GDM1 (cell line): ENCODE measurements at places on chromosomes 12 and 14.

- DNase-seq, result no peak
Observed at GRCh38 chr14:36723530-36723929, 61.9 kb downstream of the PAX9 start.

DNA sequence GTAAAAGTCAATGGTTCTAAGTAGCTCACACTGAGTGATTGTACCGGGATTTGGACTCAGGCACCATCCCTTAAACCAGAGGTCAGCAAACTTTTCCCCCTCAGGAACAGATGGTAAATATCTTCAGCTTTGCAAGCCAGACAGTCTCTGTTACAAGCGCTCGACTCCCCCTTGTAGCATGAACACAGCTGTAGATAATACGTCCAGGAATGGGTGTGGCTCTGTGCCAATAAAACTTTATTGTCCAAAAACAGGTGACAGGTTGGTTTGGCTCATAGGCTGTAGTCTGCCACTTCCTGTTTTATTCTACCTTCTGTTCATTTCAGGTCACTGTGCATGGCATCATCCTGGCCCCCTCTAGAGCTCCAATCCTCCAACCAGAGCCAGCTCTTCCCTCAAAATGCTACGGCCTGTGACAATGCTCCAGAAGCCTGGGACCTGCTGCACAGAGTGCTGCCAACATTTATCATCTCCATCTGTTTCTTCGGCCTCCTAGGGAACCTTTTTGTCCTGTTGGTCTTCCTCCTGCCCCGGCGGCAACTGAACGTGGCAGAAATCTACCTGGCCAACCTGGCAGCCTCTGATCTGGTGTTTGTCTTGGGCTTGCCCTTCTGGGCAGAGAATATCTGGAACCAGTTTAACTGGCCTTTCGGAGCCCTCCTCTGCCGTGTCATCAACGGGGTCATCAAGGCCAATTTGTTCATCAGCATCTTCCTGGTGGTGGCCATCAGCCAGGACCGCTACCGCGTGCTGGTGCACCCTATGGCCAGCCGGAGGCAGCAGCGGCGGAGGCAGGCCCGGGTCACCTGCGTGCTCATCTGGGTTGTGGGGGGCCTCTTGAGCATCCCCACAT lies 7.6 kb downstream of the BDKRB1 start:
- DNase-seq, result no peak

- DNase-seq, result no peak
Observed at GRCh38 chr12:27861428-27862167, 81.6 kb upstream of the MANSC4 start.

DNA sequence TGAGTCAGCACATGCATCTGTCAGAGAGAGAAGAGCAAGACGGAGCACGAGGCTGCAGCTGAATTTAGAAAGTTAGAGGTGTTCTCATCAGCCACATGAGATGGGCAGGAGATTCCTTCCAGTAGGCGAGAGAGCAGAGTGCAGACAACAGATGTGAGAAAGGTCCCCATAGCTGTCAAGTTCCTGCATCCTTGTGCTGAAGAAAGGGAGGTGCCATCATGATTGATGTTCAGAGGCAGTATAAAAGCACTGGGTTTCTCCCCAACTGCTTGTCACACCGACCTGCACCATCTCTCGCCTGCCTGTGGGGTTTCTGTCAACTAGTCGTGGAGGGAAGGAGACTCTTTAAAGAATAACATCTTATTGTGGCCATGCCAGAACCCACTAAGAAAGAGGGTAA lies at the start of gene MYBPC1:
Gene MYBPC1, plus strand, starts transcription at position 272 of the 400 bp plus-strand sequence. Its CDS starts 100 bp downstream, at position 372.
- DNase-seq, result no peak

- DNase-seq, result no peak
Observed at GRCh38 chr12:50401500-50402081, 906 bp downstream of the LARP4 start.

DNA sequence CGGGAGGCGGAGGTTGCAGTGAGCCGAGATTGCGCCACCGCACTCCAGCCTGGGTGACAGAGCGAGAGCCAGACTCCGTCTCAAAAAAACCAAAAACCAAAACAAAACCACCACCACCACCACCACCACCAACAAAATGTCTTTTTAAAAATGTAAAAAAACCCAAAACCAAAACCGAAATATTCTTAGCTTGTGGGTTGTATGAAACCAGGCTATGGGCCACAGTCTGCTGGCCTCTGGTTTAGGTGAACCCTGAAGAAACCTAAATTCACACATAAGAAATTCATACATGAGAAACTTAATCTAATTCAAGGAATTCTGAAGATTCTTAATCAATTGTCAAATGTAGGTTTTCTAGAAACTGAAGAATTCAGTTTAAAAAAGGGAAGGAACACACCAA lies 37.6 kb downstream of the INSM2 start:
- DNase-seq, result no peak

DNA sequence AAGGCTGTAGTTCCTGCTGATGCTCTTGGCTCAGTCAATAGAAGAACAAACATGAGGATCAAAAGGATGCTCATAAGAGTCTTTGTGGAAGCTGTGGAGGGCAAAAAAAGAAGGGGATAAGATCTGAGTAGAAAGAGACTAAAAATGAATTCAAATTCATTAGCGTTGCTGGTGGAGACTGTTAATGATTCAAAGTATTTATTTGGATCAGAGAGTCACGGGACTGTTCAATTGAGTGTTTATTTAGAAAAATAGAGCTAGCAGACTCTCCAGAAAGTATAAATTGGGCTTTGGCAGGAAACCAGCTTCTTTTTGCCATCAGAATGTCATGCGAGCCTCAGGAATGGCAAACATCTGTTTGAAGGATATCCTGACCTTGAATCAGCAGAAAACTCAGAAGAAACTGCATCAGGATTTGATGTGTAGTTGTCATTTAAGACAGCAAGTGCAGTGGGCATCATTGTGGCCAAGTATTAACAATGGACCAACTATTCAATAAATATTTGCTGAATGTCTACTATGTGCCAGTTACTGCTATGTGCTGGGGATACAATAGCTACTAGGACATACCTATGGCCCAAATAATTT lies 126.4 kb downstream of the TBC1D30 start:
- DNase-seq, result no peak

DNA sequence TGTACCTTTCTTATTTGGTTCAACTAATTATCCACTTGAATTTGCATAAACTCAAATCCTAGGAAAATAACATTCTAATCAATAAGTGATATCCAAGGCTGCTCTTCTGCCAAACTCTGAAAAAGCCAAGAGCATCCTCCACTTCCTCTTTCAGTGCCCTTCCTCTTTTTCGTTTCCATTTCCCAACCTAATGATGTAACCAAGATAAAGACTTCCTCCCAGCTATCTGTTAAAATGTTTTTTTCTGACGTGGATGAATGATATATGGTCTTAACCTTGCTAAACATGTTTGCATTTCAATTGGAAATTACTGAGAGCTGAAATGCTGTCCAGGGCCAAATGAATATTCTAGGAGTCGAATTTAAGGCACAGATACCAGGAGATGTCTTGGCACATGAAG lies 459.5 kb upstream of the PDE3A start:
- peak; percentile 1 for DNase-seq

- DNase-seq, result no peak
Observed at GRCh38 chr12:119180380-119181040, 1.8 kb downstream of the HSPB8 start.

DNA sequence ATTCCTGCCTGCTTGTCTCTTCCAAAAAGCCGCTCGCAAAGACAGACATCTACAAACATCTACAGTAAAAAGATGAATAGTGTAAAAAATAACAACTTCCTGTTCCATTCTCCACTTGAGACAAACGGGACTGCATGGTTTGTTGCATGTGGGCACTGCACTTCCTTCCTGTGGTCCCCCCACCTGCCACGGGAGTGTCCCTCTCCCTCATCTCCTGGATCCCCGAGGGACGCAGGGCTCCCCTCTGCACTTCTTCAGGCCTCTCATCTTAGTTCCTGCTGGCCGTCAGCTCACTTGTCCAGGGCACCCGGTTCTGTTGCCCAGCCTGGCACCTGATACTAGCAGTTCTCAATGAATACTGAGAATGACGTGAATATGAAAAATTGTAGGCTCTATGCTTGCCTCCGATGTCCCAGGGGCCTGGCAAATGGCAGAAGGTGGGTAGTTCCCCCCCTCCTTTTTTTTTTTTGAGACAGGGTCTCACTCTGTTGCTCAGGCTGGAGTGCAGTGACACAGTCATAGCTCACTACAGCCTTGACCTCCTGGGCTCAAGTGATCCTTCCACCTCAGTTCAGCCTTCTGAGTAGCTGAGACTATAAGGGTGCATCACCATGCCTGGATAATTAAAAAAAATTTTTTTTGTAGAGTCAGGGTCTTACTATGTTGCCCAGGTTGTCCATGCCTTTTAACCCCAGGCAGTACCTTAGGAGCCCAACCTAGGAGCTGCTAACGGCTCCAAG lies 3.5 kb upstream of the KLC1 start:
- no peak for DNase-seq

DNA sequence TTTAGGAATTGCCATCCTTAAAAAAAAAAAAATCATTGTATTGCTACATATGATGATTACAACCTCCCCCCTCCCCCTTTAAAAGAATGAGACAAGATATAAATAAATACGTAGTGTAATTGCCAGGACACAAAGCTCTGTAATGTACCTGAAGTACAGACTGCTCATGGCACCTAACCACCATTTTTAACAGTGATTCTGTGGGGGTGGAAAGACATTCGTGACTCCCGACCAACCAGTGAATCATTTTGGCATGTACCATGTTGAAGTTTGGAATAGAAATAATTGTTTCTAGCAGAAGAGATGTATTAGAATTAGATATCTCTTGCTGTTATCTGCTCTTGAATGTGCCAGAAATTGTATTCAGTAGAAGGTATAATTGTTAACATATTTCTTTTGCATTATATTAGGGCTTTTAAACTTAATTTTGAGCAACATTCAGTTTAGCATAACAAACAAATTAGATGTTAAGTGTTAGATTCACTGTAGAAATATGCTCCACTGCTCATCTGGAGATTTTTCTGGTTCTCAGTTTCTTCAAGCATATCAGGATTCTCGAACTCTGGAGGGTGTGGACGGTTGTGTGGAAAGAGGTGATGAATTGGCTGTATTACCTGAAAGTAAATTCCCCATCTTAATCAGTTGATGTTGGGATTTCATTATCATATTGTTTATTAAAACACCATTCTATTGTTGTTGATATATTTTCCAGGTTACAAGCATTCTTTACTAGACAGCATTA lies 31.1 kb downstream of the FRS2 start:
- DNase-seq, result no peak

DNA sequence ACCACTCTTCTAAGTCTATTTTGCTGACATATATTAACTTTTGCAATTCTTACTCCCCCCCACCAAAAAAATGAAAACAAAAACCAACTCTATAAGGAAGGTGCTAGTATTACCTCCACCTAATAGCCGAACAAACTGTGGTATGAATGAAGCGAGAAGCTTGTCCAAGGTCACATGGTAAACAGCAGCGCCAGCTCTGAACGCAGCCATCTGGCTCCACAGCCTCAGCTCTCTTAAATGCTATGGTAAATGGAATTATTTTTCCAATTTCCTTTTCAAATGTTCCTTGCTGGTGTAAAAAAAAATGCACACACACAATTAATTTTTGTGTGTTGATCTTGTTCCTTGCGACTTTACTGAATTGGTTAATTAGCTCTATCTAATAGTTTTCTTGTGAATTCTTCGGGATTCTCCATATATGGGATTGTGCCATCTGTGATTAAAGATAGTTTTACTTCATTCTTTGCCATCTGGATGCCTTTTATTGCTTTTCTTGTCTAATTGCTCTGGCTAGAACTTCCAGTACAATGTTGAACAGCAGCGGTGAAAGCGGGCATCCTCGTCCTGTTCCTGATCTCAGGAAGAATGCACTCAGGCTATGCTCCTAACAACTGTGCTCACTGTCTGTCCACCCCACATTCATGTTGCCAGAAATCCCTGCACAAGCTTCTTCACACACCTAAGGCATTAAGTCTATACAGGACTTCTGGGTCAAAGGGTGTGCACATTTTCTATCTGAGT lies 10.7 kb upstream of the C12orf76 start:
- no peak for DNase-seq

DNA sequence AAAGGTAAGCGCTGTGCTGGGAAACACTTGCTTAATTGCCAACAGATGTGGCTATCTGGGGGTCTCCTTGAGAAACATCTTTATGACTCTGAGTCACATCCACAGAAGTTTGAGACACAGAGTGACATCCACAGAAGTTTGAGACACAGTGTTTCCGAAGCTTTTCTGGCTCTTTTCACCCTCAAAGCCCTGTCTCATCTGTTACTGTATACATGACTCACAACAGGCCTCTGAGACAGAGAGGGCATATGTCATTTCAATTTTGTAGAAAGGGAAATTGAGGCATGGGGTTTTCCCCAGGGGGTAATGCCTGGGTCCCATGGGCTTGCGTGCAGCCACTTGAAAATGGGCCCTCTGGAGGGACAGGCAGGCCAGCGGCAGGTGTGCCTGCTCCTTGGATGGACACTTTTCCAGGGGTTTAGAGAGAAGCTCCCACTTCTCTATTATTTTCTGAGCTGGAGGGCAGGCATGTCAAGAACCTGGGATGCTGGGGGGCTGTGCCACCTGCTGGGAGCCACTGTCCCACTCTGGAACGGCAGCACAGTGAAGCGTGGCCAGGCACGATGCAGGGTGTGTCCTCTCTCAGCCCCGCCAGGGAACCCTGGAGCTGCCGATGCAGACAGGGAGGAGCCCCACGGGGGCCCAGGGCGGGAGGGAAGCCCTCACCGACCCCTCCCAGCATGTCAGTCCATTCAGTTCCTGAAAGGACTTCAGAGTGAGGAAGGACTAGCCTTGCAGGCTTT lies 111.3 kb upstream of the FKBP4 start:
- DNase-seq, result peak; percentile 26

DNA sequence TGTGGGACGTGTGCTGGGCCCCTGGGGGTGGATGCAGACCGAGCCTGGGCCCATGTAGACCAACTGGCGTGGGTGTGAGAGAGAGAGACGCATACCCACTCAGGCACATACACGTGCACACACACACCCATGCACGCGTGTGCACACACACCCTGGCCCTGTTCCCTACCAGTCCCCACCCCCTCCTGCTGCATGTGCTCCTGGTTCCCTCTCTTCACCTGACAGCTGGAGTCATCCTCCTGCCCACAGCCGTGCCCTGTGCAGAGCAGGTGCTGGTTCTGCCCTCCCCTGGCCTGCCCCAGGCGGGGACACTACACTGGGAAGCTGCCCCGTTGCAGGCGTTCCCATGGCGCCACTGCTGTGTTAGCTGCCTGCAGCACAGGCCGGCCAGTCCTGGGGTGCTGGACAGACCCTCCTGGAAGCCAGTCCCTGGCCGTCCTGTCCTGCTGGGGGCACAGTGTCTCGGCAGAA lies 18.5 kb downstream of the PACS2 start:
- DNase-seq, result no peak

DNA sequence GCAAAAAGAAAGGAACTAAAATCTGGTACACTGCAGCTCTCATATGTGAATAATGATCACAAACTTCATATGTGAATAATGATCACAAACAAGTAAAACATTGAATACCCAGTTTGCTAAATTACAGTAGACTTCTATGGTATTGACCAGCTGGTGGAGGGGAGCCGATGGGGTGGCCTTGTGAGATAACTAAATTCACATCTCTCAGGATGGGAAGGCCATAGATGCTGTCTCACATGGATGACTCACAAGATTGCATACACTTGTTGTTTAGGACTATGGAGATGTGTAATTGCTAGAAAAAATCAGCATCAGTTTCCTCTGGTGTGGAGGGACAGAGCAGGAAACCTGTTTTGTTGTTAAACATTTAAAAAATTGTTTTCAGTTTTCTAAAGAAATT lies 49.2 kb downstream of the ACACB start:
- no peak for DNase-seq
